ENCODE measurements at places on chromosomes 7 and 10.

GRCh38 chr7:2124604-2125345 lies 108.0 kb downstream of the MAD1L1 start:
- no peak for DNase-seq

GRCh38 chr10:54656643-54657042 lies 144.4 kb downstream of the PCDH15 start:
- no peak for DNase-seq

- DNase-seq = peak; percentile 64
Observed at GRCh38 chr7:90692396-90692795, 96.3 kb downstream of the CDK14 start.

GRCh38 chr10:68517188-68517587 lies 10.1 kb downstream of the SLC25A16 start:
- no peak for DNase-seq

DNA sequence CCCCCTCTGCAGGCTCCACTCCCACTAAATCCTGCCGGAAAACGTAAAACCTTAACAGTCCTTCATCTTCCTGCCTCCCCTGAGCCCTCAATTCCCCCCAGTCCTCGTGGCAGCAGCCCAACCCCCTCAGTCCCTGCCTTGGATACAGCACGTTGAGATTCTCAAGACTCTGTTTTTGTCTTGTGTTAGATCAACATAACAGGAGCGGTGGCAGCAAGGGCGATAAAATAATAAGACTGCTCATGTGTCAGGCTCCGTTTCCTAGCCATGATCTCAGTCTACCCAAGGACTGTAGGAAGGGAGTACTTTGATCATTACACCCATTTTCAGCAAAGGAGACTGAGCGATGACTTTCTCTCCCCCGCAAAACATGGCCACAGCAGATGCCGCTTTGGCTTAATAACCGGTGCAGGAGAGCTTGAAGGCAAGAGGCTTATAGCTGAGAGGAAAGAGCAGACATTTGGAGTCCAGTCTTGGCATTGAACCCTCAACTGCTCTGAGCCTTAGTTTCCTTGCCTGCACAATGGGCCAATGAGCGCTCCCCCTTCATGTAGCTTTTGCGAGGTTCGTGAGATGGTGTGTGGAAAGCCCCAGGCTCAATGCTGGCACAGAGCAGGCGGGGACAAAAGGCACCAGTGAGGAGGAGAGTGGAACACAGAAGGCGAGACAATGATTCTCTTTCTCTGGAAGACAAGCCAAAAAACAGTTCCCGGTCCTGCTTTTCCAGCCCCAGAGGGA lies 42.1 kb upstream of the PCBD1 start:
- no peak for DNase-seq

DNA sequence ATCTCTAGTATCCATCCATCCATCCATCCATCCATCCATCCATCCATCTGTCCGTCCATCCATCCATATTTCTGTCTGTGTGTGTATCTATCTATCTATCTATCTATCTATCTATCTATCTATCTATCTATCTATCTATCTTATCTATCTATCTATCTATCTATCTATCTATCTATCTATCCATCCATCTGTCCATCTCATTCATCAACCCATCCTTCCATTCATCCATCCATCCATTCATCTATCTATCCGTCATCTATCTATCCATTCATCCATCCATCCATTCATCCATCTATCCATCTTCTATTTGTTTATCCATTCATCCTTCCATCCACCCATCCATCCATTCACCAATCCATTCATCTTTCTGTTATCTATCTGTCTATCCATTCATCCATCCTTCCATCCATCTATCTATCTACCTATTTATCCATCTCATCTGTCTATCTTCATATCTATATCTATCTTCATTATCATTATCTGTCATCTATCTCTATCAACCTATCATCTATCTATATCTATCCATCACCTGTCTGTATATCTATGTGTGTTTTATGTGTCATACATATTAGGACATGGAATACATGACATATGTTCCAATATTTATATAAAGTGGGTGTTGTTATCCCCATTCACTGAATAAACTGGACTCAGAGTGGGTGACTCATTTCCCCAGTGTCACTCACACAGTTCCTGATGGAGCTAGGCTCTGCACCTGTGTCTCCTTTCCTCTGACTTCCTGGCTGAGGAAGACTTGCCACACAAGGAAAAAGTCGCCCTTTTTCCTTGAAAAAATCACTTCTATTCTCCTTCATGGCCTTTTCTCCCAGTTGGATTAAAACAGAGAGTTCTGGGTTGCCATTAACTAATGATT lies 200.1 kb downstream of the CCDC3 start:
- DNase-seq = no peak

DNA sequence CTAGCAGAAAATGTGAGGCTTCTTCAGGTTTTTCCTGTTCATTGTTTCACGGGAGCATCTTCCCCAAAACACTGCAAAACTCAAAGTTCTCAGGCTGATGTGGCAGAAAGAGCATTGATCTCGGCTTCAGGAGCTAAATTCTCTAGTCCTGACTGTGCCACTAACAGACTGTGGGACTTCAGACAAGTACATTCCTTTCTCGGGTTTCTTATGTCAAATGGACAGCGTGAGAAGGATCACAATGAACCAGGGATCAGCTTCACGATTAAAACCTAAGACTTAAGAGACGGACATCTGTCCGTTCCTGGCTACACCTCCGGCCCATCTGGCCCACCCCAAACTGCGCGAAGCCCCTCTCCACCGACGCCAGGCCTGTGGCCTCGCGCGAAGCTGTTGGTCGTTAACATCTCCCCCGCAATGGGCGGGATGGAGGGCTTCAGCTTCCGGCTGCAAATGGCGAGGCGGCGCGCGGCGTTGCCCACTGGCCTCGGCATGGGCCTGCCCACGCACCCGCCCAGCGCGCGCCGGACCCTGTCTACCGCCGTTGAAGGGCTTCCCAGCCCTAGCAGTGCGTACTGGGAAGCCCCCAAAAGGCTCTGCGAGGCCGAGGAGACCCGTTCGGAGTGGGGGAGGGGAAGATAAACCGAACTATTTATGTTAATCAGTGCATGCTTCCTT lies 549 bp upstream of the DDX50 start:
- DNase-seq = no peak

DNA sequence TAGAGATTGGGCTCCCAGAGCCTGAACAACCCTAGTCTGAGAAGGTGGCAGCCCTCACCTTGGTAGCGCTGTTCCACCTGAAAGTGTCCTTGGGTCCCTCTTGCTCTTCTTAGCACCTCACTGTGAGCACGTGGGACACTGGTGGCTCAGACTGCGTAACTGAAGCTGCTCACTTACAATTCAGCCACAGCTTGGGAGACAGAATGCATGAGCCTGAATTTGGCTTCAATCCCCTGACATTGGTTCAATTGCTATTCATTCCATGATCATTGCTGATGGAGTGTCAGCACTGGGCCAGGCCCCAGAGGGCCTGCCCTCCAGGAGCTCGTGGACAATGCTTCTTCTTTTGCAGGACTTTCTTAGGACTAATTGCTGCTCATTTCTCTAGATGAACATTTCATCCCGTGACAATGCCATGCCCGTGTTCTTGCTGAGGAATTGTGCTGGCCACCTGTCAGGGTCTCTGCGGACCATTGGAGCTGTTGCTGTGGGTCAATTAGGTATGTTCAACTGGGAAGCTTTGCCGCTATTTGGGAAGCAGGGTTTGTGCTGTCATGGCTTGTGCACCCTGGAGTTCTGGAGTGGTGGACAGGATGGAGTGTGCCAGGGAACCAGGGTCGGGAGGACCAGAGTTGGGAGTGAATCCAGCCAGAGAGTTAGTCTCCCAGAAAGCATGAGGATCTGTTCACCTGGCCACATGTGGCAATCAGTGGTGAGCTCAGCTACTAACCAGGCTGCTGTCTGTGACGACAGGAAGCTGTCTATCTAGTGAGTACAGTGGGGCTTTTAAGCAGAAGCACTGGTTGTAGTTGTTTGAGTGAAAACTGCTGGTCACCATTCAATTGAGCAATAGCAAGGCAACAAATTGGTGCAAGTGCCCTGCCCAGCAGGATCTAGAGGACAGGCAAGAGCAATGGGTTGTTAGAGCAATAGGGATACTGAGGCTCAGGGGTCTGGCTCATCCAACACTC lies 105.1 kb downstream of the WDFY4 start:
- DNase-seq = no peak

DNA sequence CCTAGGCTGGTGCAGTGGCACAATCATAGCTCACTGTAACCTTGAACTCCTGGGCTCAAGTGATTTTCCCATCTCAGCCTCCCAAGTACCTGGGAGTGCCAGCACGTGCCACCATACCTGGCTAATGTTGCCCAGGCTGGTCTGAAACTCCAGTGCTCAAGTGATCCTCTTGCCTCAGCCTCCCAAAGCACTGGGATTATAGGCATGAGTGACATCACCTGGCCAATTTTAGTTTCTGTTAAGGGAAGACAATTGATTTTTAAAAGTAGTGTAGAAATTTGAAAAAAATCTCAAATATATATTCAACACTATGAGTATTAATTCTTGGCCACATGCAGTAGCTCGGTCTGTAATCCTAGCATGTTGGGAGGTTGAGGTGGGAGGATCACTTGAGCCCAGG lies 121.9 kb upstream of the RHEB start:
- DNase-seq = no peak

- DNase-seq = no peak
Observed at GRCh38 chr10:48951707-48952106, 12.1 kb upstream of the LRRC18 start.

DNA sequence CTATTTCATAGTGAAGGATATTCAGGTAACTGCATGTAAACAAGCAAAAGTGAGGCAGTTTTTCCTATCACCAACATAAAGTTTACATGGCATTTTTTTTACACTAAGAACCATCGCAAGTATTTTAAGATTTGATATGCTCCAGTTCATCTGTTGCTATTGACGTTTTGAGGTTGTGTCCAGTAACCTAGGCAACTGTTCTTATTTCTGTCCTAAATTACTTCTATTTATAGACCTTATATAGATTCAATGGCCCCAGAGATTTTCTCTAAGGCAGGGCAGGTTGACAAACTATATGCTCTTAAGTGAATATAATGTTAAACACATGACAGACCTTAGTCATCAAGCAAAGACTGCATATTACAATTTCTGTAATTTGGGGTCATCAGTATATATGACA lies 830.2 kb upstream of the LRRTM3 start:
- DNase-seq = no peak

DNA sequence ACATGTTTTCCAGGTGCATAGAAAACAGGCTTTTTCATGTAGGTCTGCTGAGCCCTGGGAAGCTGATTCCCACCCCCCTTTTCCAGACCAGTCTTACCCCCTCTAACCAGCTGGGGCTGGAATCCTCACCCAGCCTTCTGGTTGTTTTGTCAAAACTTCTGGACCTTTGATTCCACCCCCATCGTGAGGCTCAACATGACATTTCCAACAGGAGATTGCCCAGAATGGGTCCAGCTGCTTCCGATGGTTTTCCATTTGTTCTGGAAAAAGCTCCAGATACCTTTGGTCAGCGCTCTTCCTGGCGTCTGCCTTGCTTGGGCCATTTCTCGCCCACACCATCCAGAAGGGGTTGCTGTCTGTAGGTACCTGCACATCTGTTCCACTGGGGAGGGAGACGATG lies 41.5 kb downstream of the MINDY4 start:
- no peak for DNase-seq

DNA sequence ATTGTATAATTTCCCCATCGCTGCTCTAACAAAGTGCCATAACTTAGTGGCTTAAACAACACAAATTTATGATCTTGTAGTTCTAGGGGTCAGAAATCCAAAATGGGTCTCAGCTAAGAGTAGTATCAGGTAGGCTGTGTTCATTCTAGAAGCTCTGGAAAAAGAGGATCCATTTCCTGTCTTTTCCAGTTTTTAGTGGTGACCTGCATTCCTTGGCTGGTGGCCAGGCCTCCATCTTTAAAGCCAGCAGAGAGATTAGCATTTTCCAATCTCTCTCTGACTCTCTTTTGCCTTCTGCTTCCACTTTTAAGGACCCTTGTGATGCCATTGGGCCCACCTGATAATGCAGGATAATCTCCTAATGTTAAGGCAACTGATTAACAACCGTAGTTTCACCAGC lies 41.0 kb upstream of the C10orf120 start:
- DNase-seq = no peak

GRCh38 chr10:17214971-17215781 lies 12.9 kb upstream of the VIM start:
- peak; percentile 100 for DNase-seq

- DNase-seq = peak; percentile 46
Observed at GRCh38 chr10:110208614-110209453, 1.4 kb downstream of the MXI1 start.

DNA sequence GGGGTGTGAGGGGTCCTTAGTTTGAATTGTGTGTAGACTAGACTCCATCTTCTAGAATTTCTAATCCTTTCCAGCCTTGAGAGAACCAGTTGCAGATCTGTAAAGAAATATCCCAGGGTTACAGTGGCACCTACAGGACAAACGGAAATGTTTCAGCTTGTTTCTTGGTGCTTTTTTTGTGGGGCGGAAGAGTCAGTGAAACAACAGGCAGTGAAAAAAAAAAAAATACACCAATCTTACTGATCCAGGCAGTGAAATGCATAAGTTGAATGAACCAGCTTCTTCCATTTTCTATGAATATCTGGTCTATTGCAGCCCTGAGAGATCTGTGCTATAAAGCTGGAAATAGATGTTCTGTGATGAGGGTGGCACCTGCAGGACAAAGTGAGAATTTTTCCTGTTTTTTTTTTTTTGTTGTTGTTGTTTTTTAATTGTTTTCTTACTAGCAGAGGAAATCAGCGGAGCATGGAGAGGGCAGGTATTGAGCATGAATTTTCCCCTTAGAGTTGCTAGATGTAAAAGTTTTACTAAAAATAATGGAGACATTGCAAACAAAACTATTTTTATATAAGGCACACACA lies 81.9 kb upstream of the DYNC1I1 start:
- DNase-seq = peak; percentile 50

- DNase-seq = no peak
Observed at GRCh38 chr7:40608321-40609075, 473.7 kb downstream of the SUGCT start.

- DNase-seq = no peak
Observed at GRCh38 chr10:113646336-113647201, 17.3 kb downstream of the NRAP start.

DNA sequence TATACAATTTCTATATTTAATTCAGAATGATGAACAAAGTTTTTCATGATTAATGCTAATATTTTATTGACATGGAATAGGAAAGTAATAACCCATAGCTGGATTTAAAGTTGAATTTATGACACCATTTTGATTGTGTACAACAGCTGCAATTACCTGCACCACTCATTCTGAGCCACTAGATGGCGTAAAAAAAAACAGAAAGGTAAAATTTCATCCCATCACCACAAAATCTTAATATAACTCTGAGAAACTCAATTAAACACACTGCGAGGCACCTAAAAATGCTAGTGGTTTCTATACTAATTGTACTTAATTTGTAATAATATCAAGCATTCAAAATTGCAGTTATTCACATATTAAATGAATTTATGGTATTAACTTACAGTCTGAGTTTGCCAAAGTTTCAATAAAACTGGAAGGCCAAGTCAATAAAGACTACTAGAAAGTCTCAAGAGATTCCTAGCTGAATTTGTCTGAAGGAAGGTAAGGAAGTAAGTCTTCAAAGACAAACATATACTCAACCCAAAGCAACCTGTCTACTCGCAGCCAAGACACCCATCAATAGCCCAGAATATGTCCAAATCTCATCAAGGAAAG lies 182.5 kb downstream of the SKAP2 start:
- peak; percentile 38 for DNase-seq

GRCh38 chr7:96315125-96315512 lies 6.8 kb downstream of the SLC25A13 start:
- no peak for DNase-seq

GRCh38 chr10:119190954-119191785 lies 12.6 kb upstream of the PRDX3 start:
- no peak for DNase-seq

Data from fibroblast of skin of scalp (primary cell).